ENCODE measurements at places on chromosomes 7 and 10.

DNA sequence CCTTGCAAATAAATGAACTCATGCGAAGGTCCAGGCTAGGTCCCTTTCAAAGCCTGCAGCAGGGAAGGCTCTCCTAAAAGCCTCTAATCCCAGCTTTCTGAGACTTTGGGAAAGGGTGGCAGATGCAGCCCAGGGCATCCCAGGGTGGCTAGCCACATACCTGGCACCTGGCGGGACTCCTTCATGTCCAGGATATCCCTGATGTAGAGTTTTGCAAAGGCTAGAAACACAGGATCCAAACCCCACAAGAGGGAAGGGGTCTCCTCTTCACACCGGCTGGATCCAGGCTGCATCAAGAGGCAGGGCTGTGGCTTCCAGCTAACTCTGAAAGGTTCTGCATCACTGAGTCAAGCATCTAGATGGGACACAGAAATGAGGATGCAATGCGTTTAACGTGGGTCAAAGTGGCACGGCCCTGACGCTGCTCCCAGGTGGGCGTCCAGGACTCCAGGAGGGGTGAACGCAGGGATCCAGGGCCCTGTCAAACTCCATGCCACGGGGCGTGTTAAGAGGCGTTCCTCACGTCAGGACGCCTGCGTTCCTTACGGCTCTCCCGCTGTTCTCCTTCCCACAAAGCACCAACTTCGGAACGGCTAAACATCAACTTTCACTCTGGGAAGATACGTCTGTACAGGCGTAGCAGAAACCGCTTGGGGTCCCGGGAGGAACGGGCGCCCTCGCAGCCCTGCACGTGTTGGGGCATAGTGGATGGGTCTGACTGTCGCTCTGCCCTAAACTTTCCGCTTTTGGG, 507 bp downstream of the STN1 start:
- no peak for DNase-seq

- DNase-seq = no peak
Observed at GRCh38 chr7:151725844-151726651, 150.9 kb downstream of the PRKAG2 start.

DNA sequence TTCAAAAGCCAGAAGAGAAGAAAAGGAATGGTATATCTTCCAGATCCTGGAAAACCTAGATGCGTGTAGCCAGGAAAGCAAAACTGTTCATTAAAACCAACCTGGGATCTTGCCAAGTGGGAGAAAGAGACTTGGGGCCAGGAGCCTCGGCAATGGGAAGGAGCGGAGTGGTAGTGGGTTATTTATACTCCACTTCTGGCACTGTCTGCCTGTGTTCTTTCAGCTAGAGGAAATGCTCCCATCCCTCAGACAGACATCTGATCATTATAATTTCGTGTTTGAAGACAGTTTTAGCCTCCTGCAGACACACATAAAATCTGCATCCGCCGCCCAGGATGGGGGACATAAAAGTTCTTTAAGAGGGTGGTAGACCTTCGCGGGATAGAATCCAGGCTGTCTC, 421.6 kb downstream of the RPS24 start:
- no peak for DNase-seq

DNA sequence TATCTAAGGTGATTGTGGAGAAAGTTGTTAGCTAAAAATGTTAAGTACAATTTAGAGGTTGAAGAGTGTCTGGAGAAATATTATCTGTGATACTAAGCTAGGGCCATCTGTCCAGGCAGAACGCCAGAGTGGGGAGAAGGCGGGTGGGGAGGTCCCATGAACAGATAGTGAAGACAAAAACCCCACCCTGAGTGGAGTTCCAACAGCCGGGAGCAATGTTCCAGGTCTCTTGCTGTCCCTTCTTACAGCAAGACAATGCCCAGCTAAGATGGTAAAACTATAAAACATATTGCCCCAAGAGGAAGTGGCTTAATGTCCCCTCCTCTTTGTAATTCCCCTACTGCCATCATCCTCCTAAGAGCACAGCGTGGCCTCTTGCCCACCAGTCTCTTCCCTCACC, 10.4 kb upstream of the IL15RA start:
- no peak for DNase-seq
